T-helper 1 cell (primary cell): ENCODE measurements at places on chromosomes 3 and 15.

- no peak for DNase-seq
Measured at GRCh38 chr3:13764161-13764560, 115.7 kb downstream of the WNT7A start.

GRCh38 chr3:150062492-150062891, 91.8 kb upstream of the PFN2 start:
- no peak for DNase-seq

- DNase-seq = no peak
Measured at GRCh38 chr3:66692766-66693150, 191.9 kb upstream of the LRIG1 start.

DNA sequence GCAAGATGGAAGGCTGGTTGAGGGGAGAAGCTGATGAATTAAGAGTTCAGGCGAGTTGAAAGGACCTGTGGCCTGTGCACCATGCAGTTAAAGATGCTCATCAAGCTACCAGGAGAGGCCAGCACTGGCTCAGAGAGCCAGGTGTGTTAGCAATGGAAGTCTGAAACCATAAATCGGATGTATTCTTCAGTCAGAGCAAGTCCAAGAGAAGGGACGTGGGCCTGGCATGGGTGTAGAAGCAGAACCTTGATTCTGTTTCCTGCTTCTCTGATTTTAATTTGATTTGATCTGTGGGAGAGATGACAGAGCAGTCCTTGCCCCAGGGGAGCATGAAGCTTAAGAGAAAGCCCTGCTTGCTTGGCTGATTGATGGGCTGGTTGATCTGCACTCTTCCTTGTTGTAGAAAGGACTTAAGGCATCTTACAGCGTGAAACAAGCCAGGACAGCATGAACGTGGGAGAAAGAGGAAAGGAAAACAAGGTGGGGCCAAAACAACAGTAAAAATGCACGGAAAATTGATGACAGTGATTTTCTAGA, 10.9 kb downstream of the TM6SF1 start:
- DNase-seq = no peak

GRCh38 chr3:46674031-46674845, 19.2 kb downstream of the ALS2CL start:
- DNase-seq = peak; percentile 5

DNA sequence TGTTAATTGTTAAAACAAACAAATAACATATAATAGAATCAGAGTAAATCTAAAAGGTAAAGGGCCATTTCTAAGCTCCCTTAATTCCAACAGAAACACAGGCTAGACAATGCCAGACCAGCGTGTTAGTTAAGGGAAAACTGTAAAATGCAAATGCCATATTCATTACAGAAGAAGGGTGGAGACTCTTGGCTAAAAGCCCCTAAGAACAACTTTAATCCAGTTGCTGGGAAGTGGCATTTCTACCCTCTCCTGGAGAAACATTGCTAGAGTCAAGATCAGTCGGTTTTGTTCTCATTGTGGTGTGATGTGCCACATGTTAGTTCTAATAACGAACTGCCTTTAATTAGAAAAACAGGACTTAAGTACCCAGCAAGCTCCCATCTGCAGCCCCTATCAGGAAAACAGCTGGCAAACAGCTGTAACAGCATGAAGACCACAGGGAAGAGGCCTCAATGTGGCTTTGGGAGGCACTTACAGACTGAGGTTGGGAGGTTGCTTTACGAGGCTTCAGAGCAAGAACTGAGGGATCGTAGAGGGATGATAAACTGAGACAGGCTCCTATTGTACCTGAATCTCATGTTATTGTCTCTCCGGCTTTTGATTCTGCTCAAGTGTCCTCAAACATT, 1134.8 kb downstream of the ROBO1 start:
- DNase-seq = no peak

DNA sequence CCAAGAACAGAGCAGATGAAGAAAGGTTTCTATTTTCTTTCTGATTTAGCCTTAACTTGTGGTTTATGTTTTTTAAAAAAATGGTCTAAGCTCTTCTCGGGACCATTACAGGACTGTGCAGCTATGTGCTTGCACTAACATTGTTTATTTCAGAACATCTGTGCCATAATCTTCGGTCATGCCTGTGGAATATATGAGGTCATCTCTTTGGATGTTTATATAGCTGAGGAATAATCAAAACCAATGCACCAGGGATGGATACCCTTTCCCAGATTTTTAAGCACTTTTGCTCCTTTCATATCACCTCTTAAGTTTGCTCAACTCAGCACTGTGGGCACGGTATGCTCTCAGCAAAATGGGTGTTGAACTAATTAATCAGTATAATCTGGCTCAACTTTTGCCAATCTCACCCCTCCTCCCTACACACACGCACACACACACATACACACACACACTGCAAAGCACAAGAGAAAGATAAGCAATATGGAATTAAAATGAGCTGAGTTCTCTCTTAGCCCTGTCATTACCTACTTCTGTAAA, 268.5 kb upstream of the TMC3 start:
- DNase-seq = no peak

DNA sequence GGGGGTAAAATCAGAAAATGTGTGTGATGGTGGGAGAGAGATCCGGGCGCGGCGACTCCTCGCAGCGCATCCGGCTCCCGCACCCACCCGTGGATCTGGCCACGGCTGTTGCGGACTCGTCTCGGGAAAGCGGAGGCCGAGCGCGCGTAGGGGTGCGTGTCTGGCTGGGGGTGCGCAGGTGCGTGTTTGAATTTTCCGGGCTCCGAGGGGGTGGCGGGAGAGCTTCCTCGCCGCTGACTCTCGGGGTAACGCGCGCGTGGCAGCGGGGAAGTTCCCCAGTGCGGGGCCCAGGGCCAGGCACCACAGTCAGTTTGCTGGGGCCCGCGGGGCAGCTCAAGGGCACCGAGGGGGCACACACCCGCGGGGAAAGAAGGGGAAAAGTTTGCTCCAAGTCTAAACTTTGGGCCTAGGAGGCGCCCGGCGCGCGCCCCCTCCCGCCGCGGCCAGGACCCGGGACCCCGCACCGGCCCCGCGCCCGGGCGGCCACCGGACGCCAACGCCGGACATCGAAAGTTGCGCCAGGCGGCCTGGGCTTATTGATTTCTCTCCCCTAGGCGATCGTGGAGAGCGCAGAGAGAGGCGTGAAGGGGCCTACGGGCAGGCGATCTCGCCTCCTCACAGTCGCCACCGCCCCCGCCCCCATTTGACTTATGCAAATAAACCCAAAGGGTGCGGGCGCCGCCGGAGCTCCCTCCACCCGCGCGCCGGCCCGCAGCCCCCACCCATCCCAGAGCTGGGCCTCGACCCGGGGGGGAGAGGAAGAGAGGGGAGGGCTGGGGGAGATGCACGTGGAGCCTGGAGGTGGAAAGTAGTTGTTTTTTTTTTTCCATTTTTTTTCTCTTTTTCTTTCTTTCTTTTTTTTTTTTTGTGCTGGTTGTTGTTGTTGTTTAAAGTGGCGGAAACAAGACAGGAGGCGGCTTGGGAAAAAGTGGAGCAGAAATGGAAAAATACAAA, 639 bp downstream of the FOXP1 start:
- DNase-seq = peak; percentile 10

DNA sequence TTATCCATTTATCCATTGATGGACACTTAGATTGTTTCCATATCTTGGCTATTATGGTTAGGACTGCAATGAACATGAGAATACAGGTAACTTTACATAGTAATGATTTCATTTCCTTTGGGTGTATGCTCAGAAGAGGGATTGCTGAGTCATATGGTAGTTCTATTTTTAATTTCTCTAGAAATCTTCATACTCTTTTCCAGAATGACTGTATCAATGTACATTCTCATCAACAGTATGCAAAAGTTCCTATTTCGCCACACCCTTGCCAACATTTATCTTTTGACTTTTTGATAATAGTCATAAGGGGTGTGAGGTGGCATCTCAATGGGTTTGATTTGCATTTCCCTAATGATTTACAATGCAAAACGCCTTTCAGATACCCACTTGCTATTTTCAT, 6.2 kb upstream of the NIPA1 start:
- DNase-seq = no peak

- no peak for DNase-seq
Measured at GRCh38 chr15:92629975-92630626, 25.5 kb downstream of the FAM174B start.

DNA sequence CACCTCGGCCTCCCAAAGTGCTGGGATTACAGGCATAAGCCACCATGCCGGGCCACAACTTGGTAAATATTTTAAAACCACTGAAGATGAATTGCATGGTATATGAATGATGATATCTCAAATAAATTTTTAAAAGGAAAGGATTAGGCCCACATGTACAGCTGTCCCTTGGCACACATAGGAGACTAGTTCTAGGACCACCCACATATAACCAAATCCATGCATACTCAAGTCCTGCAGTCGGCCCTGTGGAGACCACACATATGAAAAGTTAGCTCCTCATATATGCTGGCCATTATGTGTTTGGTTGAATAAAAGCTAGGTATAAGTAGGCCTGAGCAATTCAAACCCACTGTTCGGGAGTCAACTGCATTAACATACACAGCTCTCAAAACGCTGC, 10.6 kb downstream of the CLPX start:
- no peak for DNase-seq

DNA sequence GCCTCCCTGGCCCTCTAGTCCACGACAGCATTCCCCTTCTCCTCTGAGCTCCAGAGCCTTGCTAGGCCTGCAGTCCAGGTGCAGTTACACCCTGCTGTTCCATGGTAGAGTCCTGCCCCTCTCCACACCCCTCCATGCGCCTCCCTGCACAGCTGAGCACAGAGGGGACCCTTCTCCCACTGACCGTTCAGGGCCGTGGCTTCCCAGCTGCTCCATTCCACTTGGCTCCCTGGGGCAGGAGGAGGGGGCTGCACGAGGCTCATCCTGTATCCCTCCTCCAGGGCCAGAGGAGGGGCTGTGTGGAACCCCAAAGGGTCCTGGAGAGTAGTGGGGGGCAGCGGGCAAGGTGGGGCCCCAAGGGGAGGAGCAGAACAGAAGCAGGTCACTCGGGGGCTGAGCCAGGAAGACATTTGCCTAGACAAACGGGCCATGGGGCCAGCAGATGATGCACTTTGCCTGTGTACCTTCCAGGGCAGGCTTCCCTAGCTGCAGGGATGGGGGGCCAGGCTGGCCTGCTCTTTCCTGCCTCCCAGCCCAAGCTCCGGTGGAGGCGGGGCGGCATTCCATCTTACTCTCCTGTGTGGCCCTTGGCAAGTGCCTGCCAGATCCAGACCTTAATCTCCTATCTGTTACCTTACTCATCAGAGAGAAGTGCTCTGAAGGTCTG, 20.7 kb upstream of the GOLGA6C start:
- DNase-seq = no peak

DNA sequence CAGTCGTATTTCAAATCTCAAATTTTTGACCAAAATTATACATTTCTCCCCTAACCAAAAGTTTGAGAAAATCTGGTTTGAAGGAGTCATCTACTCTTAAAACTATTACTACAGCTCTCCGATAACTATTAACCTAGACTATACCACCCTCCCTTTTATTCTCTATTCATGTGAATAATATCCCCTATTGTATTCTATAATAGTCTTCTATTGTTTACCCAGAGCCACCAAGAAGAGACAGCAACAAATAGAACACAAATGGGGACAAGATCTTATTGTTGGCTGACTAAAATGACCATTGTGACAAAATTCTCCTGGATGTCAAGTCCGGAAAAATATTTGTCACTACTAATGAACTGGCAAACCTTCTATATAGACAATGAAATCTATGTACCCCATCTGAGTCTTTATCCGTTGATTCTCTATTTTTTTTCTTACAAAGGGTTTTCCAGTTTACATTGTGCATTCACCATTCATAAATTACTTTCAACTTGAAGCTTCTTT, 618.0 kb downstream of the CADM2 start:
- DNase-seq = no peak

DNA sequence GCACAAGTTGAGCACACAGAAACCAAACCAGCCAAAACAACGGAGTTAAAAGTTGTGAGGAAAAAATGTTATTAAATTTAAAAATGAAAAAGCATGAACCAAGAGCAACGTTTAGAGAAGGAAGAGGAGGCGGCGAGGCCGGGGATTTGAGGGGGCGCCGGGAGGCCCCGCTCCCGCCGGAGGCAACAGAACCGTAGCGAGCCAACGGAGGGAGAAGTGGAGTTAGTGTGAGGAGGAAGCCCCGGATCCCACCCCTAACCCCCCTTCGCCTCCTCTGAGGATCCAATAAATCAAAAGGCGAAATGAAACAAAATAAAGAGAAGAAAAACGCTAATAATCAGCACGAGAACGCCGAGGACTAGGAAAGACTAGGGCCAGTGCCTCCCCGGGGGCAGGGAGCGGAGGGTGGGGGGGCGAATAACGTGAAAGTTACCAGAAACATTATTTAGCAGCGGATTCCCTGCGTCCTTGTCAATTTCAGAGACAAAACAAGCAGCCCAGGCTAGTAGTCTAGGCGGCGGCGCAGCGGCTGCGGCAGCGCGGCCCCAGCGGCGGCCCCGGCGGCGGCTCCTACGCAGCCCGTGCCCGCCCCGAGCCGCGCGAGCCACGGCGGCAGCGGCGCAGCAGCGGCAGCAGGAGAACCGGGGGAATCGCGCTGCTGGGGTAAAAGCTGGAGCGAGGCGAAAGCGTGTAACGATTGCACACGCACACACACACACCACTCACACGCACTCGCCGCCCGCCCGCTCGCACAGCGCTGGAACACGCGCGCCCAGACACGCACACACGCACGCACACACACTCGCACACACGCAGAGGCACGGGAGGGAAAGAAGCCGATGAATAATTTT, 1.7 kb downstream of the MEIS2 start:
- DNase-seq = no peak

DNA sequence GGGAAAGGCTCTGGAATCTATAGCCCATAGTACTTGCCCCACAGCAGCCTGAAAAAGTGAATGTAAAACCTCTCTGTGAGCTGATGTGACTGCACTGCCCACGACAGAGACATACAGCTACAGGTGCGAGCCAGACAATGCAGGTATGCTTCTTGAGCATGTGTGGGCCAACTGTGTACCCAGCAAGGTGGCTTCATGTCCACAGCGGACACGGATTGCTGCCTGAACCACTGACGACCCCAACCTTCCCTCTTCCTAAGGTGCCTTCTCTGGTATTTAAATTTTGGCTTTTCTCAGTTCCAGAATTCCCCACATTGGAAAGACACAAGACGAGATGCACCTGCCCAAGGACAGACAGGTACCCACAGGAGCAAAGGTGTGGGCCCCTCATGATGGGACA, 65.8 kb downstream of the SCN5A start:
- DNase-seq = no peak

DNA sequence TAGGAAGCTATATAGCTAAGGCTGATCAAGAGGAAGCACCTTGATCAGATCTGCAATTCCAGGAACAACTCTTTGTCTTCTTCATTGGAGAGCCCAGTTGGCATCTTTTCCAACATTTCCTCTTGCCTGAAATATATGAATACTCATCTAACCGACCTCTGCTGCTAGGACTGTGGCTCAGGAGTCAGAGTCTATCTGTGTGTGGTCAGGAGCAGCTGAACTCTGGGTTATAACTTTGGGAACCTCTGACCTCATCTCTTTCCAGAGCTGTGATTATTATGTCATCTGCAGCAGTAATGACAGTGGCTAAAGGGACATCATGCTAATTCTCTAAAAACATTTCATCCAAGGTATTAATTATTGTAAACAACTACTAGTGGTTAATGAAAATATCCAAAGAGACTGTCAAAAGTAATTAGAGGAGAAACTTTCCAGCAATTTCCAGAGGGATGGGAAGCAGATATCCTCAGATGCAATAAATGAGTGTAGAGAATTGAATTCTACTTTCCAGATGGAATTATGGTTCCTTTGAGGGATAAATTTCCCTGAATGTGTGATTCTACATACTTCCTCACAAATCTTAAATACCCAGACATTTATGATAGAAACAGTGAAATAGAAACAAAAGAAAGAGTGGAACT, 11.5 kb upstream of the SPINK8 start:
- DNase-seq = no peak

- no peak for DNase-seq
Measured at GRCh38 chr3:128498901-128499530, 6.0 kb upstream of the GATA2 start.
